Brain microvascular endothelial cell (primary cell): ENCODE measurements at places on chromosomes 5 and 9.

- no peak for DNase-seq
These were observed 209.3 kb downstream of the GAPVD1 start for GRCh38 chr9:125470767-125471580.

DNA sequence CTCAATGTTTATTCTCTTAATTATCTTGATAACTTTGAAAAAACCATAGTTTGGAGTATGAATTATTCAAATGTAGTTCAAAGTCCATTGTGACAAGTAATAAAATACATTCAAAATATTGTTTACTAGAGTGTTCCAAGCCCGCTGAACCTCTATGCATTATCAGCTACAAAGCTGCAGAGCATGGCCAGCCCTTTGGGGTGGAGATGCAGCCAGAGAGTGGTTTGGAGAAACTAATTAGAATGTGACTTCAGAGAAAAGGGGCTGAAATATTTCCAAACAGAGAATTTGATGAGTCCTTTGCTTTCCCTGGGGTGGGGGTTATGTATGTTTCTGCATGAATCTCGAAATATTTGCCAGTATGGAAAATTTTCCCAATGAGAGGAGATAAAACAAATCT, 211.3 kb downstream of the NTRK2 start:
- DNase-seq, result no peak

- DNase-seq, result no peak
These were observed 213.5 kb upstream of the MVB12B start for GRCh38 chr9:126113176-126113575.

GRCh38 chr5:138978581-138978980, 103.4 kb upstream of the LRRTM2 start:
- no peak for DNase-seq

GRCh38 chr9:36023260-36024048, 13.3 kb upstream of the RECK start:
- DNase-seq, result peak; percentile 69

GRCh38 chr9:98867429-98868168, 60.1 kb downstream of the GALNT12 start:
- peak; percentile 66 for DNase-seq

- DNase-seq, result no peak
These were observed 479.4 kb downstream of the TLR4 start for GRCh38 chr9:118183576-118183975.

DNA sequence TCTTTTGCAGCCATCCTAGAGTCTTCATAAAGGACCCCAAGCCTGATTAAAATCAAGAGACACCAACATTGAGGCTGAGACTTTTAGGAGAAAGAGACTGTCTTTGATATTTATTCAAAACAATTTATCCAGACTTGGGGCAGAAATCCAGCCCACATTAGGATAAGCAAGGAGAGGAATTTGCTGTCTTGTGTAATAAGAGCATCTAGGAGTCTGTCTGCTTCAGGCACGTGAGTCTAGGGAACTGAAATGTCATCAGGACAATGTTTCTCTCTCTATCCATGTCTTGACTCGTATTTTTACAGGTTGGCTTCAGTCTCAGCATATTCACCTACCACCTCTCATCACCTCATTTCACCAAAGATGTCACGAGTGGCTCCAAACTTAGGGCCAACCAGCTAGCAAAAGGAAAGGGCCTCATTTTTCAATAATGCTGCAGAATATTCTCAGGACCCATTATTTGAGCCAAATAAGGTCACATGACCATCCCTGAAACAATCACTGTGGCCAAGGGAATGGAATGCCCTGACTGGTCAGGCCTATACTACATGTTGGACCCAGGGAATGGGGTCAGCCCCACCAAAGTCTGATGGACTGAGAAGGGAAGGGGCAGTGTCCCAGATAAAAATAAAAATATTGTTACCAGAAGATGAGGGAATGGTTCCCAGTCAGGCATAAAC, 70.3 kb upstream of the SAP30L start:
- DNase-seq, result no peak

DNA sequence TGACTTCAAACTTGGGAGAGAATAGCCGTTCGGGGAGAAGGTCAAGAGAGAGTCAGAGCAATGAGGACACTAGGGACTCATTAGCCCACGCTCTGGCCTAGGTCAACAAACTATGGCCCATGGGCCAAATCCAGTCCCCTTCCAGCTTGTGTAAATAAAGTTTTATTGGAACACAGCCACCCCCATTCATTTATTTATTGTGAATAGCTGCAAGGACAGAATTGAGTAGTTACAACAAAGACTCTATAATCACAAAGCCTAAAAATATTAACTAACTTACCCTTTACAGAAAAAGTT, 33.1 kb upstream of the TRIM32 start:
- DNase-seq, result no peak

DNA sequence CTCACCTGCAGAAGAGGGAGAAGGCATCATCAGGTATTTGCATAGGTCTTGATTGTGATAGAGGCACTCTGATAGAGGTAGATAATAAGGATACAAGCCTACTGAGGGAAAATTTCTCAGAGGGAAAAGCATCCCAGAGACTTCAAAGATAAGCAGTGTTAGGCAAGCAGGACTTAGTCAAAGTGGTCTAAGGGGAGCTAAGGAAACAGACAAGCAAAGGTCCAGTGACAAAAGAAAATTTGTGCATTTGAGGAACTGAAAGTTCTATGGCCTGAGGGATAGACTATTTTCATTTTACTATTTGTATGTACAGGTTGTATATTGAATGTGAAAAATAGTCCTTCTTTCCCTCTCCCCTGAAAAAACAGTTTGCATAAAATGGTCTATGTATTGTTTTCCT, 27.4 kb downstream of the OXCT1 start:
- DNase-seq, result no peak

DNA sequence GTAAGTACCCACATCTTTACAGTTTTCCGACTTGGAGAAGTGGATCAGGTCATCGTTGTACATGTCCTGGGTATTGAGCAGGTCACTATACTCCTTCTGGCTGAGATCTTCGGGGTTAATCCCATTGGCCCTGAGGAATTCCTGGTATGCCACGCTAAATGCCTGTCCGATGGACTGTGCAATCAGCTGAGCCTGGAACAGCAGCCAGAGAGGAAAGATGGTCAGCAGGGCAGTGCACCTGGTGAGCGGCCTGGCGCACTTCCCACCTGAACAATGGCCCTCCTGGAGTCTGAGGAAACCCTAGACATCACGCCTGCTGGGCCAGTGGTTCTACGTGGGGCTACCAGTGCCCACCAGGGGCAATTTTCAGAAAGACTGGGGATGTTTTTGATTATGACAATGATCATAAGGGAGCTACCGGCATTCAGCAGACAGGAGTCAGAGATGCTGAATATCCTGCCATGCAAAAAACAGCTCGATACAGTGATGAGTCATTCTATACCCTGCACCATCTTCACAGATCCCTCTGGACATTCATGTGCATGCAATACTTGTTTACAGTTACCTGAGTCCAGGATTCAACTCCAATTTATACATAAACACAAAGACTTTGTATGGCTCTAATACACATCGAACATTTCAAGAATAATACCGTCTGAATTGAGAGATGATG, 127.2 kb downstream of the ENTREP1 start:
- no peak for DNase-seq

DNA sequence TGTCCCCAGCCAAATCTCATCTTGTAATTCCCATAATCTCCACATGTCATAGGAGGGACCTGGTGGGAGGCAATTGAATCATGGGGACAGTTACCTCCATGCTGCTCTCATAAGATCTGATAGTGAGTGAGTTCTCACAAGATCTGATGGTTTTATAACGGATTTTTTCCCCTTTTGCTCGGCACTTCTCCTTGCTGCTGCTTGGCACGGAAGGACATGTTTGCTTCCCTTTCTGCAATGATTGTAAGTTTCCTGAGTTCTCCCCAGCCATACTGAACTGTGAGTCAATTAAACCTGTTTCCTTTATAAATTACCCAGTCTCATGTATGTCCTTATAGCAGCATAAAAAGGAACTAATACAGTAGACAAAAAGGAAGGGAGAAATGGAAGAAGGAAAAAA, 76.7 kb upstream of the CCNG1 start:
- no peak for DNase-seq

DNA sequence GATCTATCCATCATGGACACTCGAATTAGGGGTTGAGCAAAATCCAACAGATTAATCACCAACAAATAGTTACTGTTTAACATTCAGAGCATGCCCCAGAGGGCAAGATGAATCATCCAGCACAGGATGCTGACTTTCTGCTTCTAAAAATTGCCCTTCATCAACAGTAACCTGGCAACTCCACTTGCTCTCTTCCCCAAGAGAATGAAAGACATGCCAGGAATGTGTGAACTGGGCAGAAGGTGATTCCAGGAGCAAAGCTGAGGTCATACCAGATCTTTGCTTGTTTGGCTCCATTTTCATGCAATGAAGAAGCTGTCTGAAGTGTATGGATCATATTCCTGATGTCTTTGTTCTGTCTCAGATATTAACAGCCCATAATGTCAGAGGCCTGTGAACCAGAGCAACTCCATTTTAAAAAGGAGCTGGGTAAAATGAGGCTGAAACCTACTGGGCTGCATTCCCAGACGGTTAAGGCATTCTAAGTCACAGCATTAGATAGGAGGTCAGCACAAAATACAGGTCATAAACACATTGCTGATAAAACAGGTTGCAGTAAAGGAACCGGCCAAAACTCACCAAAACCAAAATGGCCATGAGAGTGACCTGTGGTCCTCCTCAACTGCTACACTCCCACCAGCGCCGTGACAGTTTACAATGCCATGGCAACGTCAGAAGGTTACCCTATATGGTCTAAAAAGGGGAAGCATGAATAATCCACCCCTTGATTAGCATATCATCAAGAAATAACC, 2.5 kb upstream of the ZNF367 start:
- peak; percentile 89 for DNase-seq

GRCh38 chr9:136530461-136531089, 15.3 kb downstream of the NOTCH1 start:
- no peak for DNase-seq

DNA sequence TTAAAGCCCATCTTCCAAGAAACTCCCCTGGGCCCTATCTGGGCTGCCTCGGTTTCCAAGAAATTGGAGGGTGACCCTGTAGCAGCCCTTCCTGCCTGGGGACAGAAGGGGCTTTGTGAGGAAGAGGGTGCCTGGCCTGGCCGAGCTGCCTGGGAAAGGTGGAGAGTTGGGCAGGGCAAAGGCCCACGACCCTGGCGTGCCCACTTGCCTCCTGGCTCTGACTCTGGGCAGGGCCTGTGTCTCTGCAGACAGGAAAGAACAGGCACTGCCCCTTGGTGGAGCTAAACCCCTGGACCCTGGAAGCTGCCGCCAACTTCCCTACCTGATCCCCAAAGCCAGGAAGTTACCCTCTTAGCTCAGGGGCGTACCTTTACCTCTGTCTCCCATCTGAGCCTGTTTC, 149.3 kb downstream of the RGS3 start:
- no peak for DNase-seq

DNA sequence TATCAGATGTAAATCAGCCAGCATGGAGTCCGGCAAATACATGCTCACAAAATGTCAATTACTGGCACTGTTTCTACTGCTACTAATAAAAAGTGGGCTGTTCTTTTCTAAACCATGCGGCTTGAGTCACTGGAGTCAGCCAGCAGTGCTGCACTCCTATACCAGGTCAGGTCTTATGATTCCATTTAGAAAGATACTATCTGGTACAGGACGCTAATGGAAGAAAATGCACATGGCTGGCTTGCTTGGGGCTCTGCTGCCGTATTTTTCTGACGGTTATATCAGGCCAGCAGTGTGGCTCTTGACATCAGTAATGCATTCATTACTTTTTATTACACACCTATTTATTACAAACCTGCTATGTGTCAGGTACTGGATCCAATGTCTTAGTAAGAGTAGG, 74.3 kb downstream of the NDFIP1 start:
- no peak for DNase-seq

GRCh38 chr5:32559411-32559810, 25.9 kb upstream of the SUB1 start:
- no peak for DNase-seq

GRCh38 chr5:54867310-54867944, 118.0 kb downstream of the ESM1 start:
- DNase-seq, result no peak

- DNase-seq, result no peak
These were observed 74.1 kb downstream of the PHF2 start for GRCh38 chr9:93650448-93650847.

GRCh38 chr5:72451741-72452505, 55.3 kb downstream of the ZNF366 start:
- DNase-seq, result peak; percentile 84

DNA sequence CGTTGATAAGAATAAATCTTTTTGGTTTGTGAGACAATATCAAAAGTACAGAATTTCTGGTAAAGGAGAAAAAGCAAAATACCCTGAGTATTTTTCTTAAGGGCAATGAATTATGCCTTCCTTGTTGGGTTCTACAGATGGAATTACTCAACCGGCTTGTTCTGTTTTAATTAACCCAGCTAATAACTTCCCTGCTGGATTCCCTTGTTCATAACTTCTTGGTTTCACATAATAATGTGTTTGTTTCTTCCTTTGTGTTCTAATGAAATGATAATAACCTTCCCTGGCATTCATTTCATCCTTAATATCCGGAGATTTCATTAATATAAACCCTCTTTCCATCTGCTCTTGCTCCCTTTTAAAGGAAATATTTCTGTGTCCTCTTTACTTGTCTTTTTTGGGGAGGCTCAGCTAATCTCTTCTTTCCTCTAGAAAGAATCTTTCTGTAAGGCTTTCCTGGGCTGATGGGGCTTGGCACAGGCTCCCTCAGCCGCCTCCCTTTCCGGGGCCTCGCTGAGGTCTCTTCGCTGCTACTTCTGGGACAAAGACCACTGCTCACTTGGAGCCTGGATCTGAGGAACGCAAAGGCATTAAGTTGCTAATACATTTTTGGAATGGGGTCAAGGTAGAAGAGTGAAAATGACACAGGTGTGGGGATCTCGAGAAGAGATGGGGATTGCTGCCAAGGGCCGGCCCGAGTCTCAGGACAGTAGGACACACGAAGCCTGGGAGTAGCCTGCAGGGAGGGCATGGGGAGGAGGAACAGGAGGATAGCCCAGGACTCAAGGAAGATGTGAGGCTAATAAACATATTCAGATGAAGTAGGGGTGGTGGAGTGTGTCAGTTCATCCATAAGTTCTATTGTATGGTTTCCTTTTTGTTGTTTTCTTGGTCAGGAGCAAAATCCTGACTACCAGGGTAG, 118.5 kb downstream of the NRG2 start:
- DNase-seq, result no peak
